ENCODE measurements at places on chromosomes 12 and 14.

- DNase-seq, result no peak
Measured at GRCh38 chr12:127012109-127012508, 1254.9 kb upstream of the TMEM132C start.

- DNase-seq, result peak; percentile 78
Measured at GRCh38 chr14:101843665-101844064, 82.2 kb downstream of the PPP2R5C start.

- no peak for DNase-seq
Measured at GRCh38 chr14:55417955-55418354, 6.3 kb upstream of the ATG14 start.

- DNase-seq, result no peak
Measured at GRCh38 chr12:53071591-53072551, 7.3 kb downstream of the SPRYD3 start.

- DNase-seq, result no peak
Measured at GRCh38 chr12:117792471-117792870, 176.3 kb downstream of the KSR2 start.

DNA sequence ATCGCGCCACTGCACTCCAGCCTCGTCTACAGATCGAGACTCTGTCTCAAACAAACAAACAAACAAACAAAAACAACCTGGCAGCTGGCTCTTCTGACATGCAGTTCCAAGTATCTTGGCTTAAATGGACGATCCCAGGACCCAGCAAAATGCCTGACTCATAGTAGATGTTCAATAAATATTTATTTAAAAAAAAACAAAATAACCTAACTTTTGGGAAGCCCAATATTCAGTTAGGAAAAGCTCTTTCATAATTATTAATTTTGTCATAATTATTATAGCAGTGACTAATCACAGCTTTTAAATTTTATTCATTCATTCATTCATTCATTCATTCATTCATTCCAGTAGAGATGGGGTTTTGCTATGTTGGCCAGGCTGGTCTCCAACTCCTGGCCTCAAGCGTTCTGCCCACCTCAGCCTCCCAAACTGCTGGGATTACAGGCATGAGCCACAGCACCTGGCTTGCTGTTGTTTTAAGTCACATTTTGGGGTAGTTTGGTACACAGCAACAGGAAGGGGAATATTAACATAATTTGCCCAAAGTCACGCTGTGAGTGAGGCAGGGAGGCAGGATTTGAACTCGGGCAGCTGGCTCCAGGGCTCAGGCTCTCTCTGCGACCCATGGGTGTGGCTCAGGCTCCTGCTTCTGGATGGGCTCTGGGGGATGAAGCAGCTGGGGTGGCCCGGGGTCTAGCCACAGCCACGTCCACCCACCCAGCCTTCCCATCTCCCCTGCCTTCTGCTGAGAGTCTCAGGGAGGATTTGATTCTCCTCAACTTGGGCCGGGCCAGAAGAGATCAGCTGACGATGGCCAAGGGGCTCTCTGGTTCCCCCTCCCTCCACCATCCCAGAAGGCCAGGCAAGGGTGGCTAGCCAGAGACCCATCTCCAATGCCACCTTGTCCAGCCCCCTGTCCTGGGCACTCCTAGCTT is 2.4 kb downstream of the SDS start:
- DNase-seq, result no peak

- DNase-seq, result no peak
Measured at GRCh38 chr14:106209755-106210154, 683.4 kb downstream of the TMEM121 start.

- DNase-seq, result no peak
Measured at GRCh38 chr12:102496591-102496990, 16.2 kb upstream of the IGF1 start.

DNA sequence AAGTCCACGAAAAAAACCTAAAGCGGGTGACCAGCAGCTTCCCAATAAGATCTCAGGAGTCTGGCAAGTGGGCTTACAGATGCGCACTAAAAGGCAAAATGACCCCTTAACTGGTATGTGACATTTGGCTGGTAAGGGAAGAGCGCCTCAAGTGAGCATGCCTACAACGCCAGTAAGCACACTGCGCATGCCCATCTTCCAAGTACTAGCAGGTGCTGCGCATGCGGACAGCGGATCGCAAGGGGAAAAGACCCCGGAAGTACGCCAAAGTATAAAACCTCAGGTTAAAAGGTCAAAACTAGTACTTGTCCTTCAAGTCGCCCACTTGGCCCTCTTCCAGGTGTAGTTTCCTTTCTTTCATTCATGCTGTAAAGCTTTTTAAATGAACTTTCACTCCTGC is 518.5 kb upstream of the MDGA2 start:
- no peak for DNase-seq

GRCh38 chr12:113302886-113303640 is 31.8 kb downstream of the SLC8B1 start:
- DNase-seq, result no peak

DNA sequence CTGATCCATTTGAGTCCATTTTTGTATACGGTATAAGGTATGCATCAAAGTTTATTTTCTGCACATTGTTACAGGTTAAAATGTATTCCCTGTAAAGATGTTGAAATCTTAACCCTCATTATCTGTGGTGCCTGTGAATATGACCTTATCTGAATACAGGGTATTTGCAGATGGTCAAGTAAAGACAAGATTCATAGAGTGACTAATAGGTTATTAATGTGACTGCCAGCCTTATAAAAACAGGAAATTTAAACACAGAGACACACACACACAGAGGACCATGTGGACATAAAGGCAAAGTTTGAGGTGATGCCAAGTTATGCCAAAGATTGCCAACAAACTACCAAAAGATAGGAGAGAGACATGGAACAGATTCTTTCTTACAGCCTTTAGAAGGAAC is 347.2 kb upstream of the DCN start:
- DNase-seq, result no peak

- DNase-seq, result no peak
Measured at GRCh38 chr12:49664591-49665239, 41.4 kb downstream of the PRPF40B start.

- DNase-seq, result no peak
Measured at GRCh38 chr12:68479896-68480291, 130.8 kb upstream of the RAP1B start.

Measured in activated CD4-positive, alpha-beta T cell treated with anti-CD3 and anti-CD28 coated beads, Interleukin-2, Interleukin-4, amounts not matched to agents 100 ng/mL and 50 ng/mL, durations not matched to agents 16 hours and 8 hours (primary cell).